Thymus (tissue), 14 donors: ENCODE measurements at places on chromosomes 2 and 18. TPM values are rescaled to one million over a fixed set of nuclear protein-coding genes. Genes with fewer than 3 reads are reported as not detected.

Gene EIPR1
- total RNA-seq, result 31.9 TPM

Gene CFAP221
- 0.14 TPM for total RNA-seq

Gene TMEM178A
- total RNA-seq, result 0.66 TPM

Gene GGCX
- total RNA-seq, result 16.5 TPM

Gene RGPD5
- 7.4 TPM for total RNA-seq

Gene GALNT14
- 1.3 TPM for total RNA-seq
